ENCODE measurements at places on chromosomes 16 and 17. TPM values are rescaled to one million over a fixed set of nuclear protein-coding genes. Genes with fewer than 3 reads are reported as not detected.

INPP5K gene
- total RNA-seq = 42.2 TPM

CA7 gene
- total RNA-seq = not detected

SCGB1C2 gene
- total RNA-seq = not detected

ZFPM1 gene
- 0.97 TPM for total RNA-seq

CCL17 gene
- total RNA-seq = not detected

SPIRE2 gene
- total RNA-seq = 0.91 TPM

TBC1D3C gene
- total RNA-seq = 0.32 TPM

MYH3 gene
- total RNA-seq = 0.76 TPM

PLD6 gene
- total RNA-seq = 2.9 TPM

RNF43 gene
- total RNA-seq = 0.15 TPM

TBC1D3E gene
- total RNA-seq = not detected

KCNAB3 gene
- total RNA-seq = 0.32 TPM

DGKE gene
- 11.4 TPM for total RNA-seq

All from epithelial cell of umbilical artery (primary cell).